Left ventricle myocardium inferior (tissue), 1 donor: ENCODE measurements at places on chromosomes 13 and 19. TPM values are rescaled to one million over a fixed set of nuclear protein-coding genes. Genes with fewer than 3 reads are reported as not detected.

Gene CGB3
- total RNA-seq = not detected

Gene ZNF284
- 1.9 TPM for total RNA-seq

Gene HIF3A
- 87.7 TPM for total RNA-seq

Gene IGFL3
- total RNA-seq = not detected

Gene CD37
- 3.7 TPM for total RNA-seq

Gene ERVV-1
- total RNA-seq = 0.11 TPM

Gene NCAN
- not detected for total RNA-seq

Gene SOX1
- total RNA-seq = not detected
